ENCODE measurements at places on chromosomes 2 and 18.

- DNase-seq: no peak
Observed at GRCh38 chr18:47987388-47987699, 56.9 kb upstream of the SMAD2 start.

- no peak for DNase-seq
Observed at GRCh38 chr2:129565551-129566109, 413.8 kb upstream of the RAB6C start.

DNA sequence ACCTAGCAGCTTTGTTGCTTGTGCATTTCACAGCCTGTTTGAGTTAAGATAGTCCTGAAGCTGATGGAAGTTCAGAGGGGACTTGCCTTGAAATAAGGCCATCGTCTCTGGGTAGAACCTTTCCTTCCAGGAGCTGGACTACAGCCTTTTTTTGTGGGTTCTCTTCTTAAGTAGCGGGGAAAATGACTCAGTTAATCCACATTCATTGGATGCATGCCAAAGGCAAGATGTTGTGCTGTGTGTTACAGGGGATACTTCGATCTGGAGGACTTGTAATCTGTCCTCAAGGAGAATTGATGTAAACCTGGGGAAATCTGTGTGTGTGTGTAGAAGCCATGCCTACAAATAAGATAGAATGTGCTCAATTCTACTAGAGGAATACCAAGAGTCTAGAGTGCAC is 46.8 kb downstream of the RPIA start:
- DNase-seq: no peak

DNA sequence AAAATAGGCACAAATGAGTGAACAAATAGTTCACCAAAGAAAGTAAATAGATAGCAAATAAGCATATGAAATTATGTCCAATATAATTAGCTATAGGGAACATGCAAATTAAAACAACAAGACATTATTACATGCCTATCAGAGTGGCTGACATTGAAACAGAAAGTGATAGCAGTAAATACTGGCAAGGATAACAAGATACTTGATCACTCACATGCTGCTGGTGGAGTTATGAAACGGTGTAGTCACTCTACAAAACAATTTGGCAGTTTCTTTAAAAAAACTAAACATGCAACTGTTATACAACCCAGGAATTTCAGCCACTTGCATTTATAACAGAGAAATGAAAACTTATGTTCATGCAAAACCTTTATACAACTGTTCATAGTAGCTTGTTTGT is 439.2 kb upstream of the ACVR2A start:
- DNase-seq: no peak

DNA sequence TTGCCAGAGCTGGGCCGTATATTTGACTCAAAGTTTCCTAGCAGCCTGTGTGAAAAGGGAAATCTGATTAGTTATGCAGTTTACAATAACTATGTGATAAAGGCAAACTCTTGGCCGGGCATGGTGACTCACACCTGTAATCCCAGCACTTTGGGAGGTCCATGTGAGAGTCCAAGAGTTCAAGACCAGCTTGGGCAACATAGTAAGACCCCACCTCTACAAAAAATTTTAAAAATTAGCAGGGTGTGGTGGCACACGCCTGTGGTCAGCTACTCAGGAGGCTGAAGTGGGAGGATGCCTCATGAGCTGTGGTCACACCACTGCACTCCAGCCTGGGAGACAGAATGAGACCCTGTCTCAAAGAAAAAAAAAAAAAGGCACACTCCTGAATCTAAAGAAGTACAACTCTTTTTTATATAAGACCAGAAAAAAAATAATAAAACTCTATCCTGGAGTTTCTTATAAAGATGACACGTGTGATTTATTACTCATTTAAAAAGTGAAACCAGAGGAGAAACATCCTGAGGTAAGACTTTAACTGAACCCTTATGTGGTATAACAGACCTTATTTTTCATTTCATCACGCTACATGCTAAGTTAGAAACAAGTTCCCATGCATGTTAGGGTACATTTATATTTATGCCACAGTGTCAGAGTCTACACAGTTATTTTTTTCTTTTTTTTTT is 32.6 kb upstream of the KCMF1 start:
- DNase-seq: no peak

- no peak for DNase-seq
Observed at GRCh38 chr2:21656330-21657075, 532.7 kb downstream of the TDRD15 start.

DNA sequence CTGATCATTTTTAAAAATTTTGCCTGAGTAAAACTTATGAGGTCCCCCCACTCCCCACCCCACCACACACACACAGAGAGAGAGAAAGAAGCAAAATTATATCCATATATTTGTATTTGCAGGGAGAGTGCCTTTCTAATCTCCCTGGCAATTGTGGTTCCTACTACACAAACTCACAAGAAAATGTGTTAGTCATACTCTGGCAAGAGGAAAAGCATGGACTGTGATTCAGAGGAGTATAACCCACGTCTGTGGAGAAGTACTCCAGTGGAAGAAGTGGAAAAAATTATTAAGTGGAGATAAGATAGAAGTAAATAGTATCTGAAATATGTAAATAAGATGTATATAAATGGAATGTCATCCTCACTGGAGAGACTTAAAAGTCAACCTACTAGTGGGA is 114.0 kb downstream of the DSEL start:
- no peak for DNase-seq

DNA sequence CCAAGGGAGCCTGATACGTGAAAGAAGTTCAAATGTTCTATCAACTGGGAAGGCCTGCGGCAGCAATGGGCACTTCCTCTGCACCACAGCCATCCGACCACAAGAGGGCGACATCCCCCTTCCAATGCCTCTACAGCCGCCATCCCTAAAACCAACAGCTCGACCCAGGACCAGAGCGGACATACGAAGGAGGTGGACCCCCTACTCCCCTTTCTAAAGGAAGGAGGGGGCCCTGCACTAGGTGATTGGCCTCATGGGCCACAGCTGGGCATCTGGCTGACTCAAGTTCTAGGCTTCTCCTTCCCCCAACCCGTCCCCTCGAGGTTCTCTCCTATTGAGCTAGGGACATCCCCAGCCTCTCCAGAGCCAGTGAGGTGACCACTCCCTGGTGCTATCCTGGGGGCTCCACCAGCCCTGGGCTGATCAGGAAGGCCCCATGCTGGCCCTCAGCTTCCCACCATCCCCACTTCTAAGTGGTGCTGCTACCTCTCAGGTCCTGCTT is 217.2 kb downstream of the TNS1 start:
- peak; percentile 56 for DNase-seq

GRCh38 chr2:24409171-24409570 is 48.8 kb upstream of the ITSN2 start:
- no peak for DNase-seq

- no peak for DNase-seq
Observed at GRCh38 chr2:131035112-131035825, 58.0 kb downstream of the FAM168B start.

GRCh38 chr2:135820003-135820618 is 16.9 kb downstream of the LCT start:
- DNase-seq: peak; percentile 41

GRCh38 chr2:98537390-98538126 is 70.8 kb downstream of the COA5 start:
- DNase-seq: no peak

DNA sequence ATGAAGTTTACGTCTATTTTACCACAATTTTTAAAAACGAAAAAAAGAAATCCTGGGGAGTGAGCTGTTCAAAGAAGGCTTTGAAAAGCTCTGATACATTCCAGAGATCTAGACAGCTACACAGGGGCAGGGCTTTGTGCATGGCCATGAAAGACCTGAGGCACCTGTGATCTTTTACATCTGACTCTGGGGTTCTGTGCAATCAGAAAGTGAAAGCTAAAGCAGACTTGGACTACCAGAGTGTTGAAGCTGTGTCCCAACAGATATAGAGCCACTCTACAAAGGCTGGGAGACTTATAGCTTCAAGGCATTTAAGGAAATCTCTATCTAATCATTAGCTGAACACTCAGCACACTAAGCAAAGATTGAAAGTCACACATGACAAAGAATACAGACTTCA is 34.1 kb downstream of the PARD6G start:
- no peak for DNase-seq

GRCh38 chr18:80130555-80130954 is 21.5 kb downstream of the ADNP2 start:
- DNase-seq: no peak

- DNase-seq: no peak
Observed at GRCh38 chr2:5587766-5588165, 104.4 kb upstream of the SOX11 start.

DNA sequence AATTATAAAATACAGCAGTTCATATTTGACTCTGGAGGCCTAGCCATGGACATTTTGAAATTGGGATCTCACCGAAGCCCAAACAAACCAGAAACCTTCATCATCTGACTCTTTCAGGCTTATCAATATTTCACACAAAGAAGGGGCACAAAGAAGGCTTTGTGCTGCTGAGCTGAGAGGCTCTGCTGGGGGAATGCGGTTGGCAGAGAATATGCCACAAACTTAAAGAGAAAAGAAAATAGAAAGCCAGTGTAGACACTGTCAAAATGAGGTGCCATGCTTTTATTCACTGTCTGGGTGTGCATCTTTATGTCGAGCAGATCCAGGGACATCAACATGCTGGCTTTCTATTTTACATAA is 162.6 kb downstream of the QPCT start:
- no peak for DNase-seq

GRCh38 chr2:52536929-52537460 is 1230.6 kb upstream of the CHAC2 start:
- DNase-seq: no peak

DNA sequence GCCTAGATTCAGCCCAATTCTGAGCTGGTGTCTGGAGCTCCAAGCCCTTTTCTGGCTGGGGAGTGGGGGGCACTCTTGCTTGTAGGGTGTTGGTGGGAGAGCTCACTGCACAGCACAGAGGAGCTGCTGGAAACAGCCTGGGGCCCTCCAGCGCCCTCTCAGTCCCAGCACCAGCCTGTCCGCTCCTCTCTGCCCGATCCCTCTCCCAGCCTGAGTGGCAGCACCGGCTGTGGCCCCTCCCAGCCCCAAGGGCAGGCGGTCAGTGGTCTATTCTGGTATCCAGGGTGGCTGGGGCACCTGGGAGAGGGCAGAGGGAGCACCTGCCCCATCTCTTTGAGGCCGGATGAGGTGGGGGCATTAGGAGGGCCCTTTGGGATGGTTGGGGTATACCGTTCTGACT is 13.2 kb upstream of the DES start:
- DNase-seq: no peak

DNA sequence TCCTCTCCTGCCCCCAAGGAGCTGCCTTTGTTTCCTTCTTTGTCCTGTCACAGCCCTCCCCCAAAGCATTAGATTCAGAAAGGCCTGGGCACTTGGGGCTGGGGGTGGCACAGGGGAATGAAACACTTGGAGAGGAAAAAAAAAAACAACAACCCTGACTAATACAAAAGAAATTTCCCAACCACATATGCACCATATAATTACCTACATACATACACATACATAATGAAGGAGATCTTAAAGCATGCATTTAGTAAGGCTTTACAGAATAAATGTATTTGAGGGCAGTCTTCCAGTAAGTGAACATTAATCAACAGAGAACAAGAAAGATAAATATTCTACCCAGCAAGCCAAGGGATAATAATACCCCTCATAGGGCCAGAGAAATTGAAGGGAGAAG is 70.0 kb upstream of the PPP1CB start:
- DNase-seq: no peak

GRCh38 chr2:64330281-64331113 is 123.5 kb upstream of the LGALSL start:
- peak; percentile 67 for DNase-seq

DNA sequence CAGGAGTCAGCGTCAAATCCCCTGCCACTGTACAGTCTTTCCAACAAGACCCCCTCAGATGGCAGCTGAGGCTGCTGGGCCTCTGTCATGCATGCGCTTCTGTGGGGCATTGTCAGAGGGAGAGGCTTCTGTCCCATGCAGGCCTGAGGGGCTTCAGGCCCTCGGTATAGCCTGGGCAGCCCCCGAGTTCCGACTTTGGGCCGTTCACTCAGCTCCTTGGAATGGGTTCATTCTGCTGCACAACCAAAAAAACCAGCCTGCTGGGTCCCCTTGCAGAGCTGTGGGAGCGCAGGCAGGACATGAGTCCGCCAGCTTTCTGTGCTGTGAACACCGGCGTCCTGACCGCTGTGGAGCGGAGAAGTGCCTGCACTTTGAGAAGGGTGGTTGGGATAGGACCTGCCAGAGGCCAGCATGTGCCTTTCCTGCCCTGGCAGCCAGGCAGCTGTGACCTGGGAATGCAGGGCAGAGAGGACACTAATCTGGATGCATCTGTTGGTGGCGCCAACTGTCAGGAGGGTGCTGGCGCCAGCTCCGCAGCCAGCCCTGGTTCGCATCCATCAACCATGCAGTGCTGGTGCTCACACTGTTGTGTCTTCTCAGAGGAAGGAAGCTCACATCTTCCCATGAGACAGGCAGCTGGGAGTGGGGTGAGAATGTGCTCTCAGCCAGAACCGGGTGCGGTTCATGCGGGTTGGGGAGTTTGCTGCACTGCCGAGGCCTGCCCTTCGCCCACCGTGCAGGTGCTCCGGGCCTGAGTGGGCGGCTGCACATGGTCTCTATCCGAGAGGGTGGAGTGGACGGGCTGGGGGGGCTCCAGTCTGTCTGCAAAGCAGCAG is 14.3 kb downstream of the ARHGEF4 start:
- DNase-seq: no peak

- DNase-seq: no peak
Observed at GRCh38 chr2:176535467-176536113, 266.3 kb downstream of the MTX2 start.

DNA sequence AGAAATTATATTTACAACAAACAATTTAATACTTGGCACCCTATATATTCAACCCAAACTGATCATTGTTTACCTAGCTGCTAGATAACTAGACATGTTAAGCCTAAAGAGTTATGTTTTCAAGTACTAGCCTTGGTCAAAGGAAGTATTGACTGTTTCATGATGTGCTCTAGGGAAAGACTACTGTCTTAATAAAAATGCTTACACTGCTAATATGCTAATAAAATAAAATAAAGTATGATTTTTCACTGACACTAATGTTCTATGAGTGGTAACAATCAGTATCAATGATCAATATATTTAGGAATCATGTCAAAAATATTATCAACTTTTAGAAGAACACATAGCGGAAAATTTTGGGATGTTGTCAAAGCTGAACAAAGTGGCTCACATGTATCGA is 225.5 kb downstream of the OSR1 start:
- no peak for DNase-seq

- DNase-seq: no peak
Observed at GRCh38 chr18:55073116-55073515, 113.9 kb upstream of the CCDC68 start.

GRCh38 chr18:57434536-57435494 is at the start of gene ONECUT2:
Gene ONECUT2 (plus strand): TSS chr18:57435374. CDS start chr18:57435717, 343 bp downstream.
- peak; percentile 30 for DNase-seq

DNA sequence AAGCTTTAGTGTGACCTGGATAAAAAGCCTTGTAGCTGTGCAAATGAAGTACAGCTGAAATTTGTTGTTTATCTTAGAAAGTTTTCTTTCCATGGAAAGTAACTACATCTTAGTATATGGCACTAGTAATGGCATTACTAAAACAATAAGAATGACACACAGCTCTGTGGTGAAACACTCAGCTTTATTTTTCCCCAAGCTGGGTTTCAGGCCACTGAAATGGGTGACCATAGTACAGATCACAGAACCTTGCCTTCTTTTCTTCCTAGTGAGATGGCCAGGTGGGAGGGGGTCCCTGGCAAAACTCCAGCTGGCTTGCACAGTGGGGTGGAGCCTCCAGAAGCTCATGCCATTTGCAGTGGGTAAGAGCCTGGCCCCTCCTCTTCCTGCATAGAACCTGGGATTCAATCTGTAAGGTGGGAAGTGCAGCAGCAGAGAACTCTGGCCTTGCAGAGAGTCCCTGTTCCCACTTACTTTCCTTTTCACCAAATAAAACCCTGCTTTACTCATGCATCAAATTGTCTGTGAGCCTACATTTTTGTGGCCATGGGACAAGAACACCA is 17.6 kb upstream of the GRP start:
- DNase-seq: no peak

- DNase-seq: no peak
Observed at GRCh38 chr18:26462355-26462754, 86.0 kb downstream of the KCTD1 start.

Measured in activated CD8-positive, alpha-beta memory T cell treated with anti-CD3 and anti-CD28 coated beads for 1 hour (primary cell).